Fibroblast of the aortic adventitia (primary cell): ENCODE measurements at places on chromosomes 7 and 10.

DNA sequence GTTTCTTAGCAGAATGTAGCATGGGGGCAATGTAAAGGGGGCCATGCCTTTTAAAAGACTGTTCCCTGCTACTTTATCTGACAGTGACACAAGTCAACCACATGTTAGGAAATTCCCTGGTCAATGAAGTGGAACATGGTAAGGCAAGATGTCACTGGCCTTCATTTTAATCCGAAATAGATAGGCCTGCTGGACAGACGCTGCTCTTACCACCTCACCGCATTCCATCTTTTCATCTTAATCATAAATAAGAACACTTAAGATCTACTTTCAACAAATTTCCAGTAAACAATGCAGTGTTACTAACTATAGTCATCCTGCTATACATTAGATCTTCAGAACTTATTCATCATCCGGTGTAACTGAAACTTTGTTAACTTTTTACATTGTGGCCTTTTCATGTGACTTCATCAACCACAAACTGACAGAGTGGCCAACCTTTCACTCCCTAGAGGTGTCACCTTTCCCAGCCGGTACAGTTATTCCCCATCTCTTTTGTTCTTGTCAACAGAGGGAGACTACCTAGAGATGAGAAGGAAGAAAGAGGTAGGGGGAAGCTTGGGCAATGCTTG lies 15.6 kb downstream of the ASB4 start:
- DNase-seq: no peak

- peak; percentile 32 for DNase-seq
Observed at GRCh38 chr10:69086001-69086509, 1.8 kb upstream of the SRGN start.

GRCh38 chr7:80771523-80771922 lies 133.1 kb downstream of the CD36 start:
- no peak for DNase-seq

DNA sequence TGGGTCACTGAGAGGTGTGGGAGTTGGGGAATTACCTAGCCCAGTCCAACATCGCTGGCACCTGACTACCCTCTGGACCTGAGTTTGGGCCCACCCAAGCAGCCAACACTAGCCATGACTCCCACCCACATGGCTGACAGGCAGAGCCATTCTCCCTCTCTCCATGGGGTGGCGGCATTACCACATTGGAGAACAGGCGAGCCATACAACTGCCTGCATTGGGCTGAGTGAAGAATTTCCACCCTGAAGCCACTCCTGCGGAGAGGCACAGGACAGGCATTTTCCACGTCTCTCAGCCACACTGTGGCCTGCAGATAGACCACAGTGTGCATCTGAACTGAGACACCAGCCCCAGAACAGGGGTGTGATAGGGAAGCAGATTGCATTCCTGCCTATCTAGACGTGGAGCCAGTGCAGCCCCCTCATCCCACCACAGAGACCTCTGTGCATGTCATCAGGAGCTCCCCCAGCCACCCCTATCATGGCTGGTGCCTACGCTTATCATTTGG lies 58.2 kb upstream of the ANTXRL start:
- DNase-seq: peak; percentile 72

DNA sequence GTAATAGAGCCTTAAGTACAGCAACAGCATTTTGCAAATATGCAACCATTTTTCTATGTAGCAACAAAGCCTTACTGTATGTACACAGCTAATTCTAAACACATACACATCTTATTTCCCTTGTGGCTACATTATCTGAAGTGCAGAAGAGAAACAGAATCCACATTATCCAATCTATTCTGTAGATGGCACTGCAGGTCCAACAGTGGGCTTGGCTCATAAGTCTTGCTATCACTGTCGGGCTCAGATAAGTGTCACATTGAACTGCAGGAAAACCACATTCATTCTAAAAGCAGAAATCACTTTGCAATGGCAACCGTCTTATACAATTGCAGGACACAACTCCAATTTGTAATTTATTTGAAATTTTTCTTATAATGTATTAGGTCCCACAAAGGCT lies 109.8 kb upstream of the NOBOX start:
- peak; percentile 20 for DNase-seq
